ENCODE measurements at places on chromosomes 6 and 20.
A peak's percentile ranks its signal among the peaks of the same experiment; 100 is the strongest.

DNA sequence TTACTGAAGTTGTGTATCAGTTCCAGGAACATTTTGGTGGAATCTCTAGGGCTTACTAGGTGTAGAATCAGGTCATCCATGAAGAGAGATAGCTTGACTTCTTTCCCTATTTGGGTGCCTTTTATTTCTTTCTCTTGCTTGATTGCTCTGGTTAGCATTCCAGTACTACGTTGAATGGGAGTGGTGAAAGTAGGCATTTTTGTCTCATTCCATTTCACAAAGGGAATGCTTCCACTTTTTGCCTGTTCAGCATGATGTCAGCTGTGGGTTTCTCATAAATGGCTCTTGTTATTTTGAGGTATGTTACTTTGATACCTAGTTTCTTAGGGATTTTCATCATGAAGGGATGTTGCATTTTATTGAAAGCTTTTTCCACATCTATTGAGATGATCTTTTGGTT, 195.3 kb downstream of the MOXD1 start:
- no peak for DNase-seq

- no peak for DNase-seq
Observed at GRCh38 chr6:92126088-92126487, 1293.3 kb downstream of the EPHA7 start.

DNA sequence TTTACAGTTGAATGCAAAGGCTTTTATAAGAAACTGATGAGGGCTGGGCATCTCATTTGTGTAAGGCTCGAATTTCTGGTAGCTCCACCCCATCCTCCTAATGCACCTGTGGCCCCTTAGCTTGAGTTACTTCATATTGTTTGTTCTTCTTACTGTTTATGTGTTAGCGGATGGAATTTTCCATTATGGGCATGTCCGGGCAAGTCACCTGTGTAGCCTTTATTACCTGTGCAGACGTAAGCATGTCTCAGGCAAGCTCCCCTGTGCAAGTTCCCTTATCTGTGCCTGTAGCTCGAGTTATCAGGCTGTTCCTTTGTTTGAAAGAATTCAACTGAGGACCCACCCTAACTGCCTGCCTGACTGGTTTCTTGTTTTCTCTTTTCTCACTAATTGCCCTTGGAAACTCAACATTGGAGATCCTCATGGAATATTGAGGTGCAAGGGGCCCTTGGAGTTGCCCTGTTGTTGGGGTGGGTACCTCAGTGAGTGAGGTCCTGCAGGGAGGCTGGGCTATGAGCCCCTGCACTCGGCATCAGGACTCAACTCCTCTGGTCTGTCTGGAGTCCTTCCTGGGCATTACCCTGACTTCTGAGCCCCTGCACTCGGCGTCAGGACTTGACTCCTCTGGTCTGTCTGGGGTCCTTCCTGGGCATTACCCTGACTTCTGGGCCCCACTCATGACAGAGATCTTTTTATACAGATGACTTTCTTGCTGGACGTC, 207.9 kb upstream of the SULF2 start:
- DNase-seq, result no peak

- no peak for DNase-seq
Observed at GRCh38 chr6:123594776-123595175, 42.0 kb downstream of the TRDN start.

DNA sequence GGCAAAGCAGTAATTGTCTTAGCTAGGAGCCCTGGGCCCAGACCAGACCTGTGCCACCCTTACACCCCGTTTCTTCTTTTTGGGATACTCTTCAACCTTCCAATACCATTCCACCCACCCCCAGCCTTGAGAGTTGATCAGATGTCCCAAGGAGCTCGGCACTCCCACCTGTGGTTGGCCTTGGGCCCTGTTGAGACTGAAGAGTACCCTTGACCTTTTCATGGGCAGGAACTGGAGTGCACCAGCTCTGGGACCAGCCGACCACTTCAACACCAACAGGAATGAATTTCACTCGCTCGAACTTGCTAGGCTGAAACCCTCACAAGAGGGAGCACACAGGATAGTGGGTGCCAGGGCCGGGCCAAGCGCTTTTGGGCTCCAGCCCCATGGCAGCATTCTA, 273.6 kb downstream of the PHACTR1 start:
- no peak for DNase-seq

DNA sequence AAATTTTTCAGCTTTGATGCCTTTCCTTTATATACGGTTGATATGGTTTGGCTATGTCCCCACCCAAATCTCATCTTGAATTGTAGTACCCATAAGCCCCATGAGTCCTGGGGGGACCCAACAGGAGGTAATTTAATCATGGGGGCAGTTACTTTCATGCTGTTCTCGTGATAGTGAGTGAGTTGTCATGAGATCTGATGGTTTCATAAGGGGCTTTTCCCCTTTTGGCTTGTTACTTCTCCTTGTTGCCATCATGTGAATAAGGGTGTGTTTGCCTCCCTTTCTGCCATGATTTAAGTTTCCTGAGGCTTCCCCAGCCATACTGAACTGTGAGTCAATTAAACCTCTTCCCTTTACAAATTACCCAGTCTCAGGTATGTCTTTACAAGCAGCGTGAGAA, 66.8 kb downstream of the ARHGAP18 start:
- peak; percentile 46 for DNase-seq

DNA sequence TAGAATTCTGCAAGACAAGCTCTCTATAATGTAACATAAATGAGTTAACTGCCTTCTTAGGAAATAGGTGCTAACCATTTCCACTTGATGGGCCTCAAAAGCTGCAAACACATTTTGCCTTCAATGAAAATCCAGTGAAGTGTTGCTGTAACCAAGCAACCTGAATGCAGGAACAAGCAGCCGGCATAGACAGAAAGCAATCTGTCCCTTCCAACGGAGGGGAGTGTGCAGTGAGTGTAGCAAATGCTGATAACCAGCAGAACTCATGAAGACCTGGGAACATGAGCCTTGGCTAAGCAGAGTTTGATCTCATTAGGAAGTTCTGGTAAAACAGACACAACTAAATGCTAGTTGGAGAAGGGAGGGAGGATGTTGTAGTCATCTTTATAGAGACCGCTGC, 697.8 kb downstream of the KIF16B start:
- DNase-seq, result no peak

GRCh38 chr6:55447891-55448290, 120.6 kb downstream of the GFRAL start:
- no peak for DNase-seq

GRCh38 chr20:11118802-11119380, 445.1 kb upstream of the JAG1 start:
- no peak for DNase-seq

DNA sequence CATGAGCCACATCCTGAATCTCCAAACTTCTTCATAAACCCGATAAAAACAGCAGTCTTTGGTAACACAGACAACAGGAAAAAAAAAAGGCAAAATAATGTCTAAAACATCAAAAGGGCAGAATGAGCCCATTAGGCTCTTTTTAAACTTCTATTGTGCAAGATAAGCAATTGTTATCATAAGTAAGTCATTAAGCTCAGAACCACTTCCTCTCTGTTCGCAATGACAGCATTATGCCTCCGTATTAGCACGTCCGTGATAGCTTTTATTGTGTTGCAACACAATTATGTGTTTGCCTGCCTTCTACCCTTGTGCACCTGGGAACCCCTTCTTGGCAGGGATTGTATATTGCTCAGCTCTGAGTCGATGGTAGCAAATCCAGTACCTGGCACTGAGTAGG, 147.1 kb downstream of the LRFN2 start:
- peak; percentile 64 for DNase-seq

DNA sequence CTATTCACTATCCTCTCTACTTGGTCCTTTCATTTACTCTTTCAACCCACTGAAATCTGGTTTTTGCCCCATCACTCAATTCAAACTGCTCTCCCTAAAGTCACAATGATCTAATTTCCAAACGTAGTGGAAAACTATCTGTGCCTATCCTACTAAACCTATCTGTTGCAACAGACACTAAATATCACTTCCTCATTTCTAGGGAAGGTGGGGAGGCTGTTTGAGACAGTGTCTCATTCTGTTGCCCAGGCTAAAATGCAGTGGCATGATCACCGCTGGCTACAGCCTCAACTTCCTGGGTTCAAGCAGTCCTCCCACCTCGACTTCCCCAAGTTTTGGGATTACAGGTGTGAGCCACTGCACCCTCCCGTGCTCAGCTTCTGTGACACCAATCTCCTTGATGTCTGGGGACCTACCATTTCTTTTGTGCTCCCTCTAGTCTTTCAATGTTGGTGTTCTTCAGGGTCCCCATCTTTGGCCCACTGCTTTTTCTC, 8.8 kb downstream of the RANBP9 start:
- DNase-seq, result peak; percentile 58

DNA sequence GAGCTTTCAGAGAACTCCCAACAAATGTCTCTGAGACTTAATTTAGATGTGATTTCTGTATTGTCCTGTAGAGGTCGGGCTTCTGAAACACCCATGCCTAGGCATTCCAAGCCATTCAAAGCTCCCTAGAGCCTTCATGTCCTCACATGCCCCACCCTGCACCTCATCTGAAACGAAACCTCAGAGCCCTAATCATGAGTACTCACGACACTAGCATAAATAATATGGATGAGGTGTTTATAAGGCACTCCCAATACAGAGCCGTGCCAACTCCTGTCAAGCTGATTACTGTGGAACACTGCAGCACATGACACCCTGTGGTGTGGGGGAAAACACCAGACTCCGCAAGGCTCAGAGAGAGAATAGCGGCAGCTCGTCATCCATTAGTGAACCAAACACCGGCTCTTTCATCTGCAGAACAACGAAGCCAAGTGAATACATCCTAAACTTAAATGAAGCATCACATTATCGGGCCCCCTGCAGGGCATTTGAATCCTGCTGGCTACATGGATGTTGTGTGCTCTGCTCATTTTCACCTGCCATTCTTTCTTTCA, 83.8 kb downstream of the FNDC1 start:
- DNase-seq, result peak; percentile 19

DNA sequence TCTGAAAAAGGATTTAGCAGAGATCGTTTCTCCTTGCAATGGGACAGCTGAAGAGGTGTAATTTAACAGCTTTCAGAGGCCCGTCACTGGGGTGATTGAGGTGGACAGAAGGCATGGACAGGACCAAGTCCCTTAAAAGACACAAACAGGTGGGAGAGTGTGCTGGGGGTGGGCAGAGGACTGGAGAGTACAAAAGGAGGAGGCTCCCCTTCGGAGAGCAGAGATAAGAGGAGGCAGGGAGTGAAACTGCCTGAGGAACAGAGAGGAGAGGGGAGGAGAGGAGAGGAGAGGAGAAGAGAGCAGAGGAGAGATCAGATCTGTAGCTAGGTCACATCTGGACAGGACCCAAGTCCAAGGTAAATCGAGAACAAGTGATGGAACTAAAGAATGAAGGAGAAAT, 48.6 kb upstream of the PKHD1 start:
- no peak for DNase-seq

- no peak for DNase-seq
Observed at GRCh38 chr6:48809245-48809644, 653.8 kb downstream of the MMUT start.

GRCh38 chr6:100719883-100720682, 161.0 kb downstream of the ASCC3 start:
- DNase-seq, result no peak

- DNase-seq, result peak; percentile 10
Observed at GRCh38 chr6:107075951-107076381, 39.3 kb downstream of the BEND3 start.

- no peak for DNase-seq
Observed at GRCh38 chr6:158784505-158784904, 34.7 kb downstream of the EZR start.

DNA sequence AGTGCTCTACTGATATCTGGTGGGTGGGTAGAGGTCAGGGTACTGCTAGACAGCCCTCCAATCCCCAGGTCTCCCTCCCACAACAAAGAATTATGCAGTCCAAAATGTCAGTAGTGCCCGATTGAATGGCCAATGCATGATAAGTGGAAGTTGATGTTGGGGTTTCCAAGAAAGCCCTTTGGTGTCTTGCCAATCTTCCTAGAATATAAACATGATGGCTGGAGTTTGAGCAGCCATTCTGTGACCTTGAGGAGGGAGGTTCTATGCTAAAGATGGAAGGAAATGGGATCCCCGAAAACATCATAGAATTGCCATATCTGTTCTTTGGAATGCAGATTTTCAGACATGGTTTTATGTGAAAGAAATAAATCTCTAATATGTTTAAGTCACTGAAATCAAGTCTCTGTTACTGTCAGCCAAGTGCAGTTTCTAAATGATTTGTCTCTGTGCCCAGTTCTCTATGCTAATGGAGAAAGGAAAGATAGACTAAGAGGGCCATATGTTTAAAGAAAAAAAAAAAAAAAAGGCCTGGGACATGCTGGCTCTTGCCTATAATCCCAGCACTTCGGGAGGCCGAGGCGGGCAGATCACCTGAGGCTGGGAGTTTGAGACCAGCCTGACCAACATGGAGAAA, 32.8 kb upstream of the PTPN1 start:
- no peak for DNase-seq

GRCh38 chr20:40090236-40090635, 598.8 kb downstream of the MAFB start:
- DNase-seq, result no peak

GRCh38 chr20:5925551-5925950, 24.8 kb downstream of the TRMT6 start:
- DNase-seq, result no peak

DNA sequence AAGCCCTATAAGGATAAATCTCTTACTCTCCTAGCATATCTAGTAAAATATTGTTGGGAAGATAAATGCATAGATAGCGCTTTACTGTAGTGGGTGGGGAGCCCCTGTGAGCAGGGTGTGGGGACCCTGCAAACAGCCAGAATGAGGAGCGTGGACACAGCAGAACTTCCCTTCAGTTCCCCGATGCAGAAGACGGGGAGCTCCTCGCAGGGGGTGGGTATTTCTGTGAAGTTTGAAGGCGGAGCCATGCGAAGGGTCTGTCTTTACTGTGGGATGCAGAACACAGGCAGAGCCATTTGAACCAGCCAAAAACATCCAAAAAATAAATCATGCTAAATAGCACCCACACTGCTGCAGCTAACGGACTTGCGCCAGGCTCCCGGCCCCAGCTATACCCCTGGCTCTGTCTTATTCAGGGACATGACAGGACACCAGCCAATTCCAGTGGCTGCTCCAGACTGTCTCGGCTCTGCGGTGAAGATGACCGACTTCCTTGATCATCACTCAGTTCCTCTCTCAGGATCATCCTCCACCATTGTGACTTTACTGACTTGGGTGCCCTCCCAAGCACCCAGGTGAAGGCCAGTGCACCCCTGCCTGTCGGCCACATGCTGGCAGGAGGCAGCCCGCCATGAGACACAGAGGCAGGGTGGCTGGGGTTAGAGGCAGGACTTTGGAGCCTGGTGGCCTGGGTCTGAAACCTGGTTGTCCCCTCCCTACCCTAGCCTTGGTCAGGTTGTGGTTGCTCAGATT, 134.5 kb downstream of the SMOC2 start:
- DNase-seq, result no peak

DNA sequence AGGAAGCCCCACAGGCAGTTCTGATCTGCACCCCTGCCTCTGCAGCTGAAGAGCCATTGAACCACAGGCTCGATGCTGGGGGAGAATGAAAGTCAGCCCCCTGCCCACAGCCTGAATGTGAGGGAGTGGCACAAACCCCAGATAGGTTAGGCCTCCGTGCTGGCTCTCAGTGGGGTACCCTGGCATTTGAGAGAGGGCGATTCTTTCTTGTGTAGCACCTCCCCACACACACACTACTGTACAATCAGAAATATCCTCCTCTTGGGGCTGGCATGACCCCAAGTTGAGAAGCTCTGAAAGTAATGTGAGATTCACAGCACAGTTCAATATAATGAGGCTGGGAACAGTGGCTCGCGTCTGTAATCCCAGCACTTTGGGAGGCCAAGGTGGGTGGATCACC, 17.9 kb downstream of the TTBK1 start:
- DNase-seq, result no peak
